Uterus (tissue), 4 donors: ENCODE measurements at places on chromosomes 5 and 9. TPM values are rescaled to one million over a fixed set of nuclear protein-coding genes. Genes with fewer than 3 reads are reported as not detected.

The XRCC4 gene
- 1.3 TPM for total RNA-seq

GRCh38 chr9:69412741-69413150, 87.7 kb downstream of the ENTREP1 start:
- H3K4me1 ChIP-seq = no peaks in the 10 kb centered on the region
- H3K27ac ChIP-seq = no peak overlapping the region
- H3K36me3 ChIP-seq = no peaks in the 10 kb centered on the region
- H3K4me3 ChIP-seq = no peak overlapping the region
- DNase-seq = peak; percentile 52

DNA sequence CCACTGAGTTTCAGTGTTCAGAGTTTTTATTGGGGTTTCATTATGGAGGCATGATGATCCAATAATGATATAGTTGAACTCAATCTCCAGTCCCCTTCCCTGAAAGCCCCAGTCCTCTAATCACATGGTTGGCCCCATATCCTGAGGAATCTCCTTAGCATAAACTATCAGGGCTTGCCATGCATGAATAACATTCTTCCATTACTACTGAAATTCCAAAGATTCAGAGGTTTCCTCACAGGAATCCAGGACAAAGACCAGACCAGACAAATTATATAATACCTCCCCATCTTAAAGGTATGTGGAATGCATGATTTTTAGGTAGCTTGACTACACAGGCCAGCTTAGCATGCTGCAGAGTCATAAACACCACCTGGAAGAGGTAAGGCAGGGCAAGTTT, 15.5 kb upstream of the LRRTM2 start:
- DNase-seq = no peak
- no peaks in the 10 kb centered on the region for H3K36me3 ChIP-seq
- H3K27ac ChIP-seq = no peak overlapping the region
- H3K4me3 ChIP-seq = no peak overlapping the region

The HTR4 gene
- total RNA-seq = 0.40 TPM

- DNase-seq = no peak
- H3K4me1 ChIP-seq = no peaks in the 10 kb centered on the region
- H3K36me3 ChIP-seq = no peaks in the 10 kb centered on the region
- no peak overlapping the region for H3K27ac ChIP-seq
Measured at GRCh38 chr5:120382833-120383232, 81.3 kb upstream of the PRR16 start.

- no peak overlapping the region for H3K4me3 ChIP-seq
- no peaks in the 10 kb centered on the region for H3K36me3 ChIP-seq
- H3K27me3 ChIP-seq = no peaks in the 10 kb centered on the region
- H3K27ac ChIP-seq = peak overlapping the region; percentile 84
- peak; percentile 88 for DNase-seq
Measured at GRCh38 chr9:16138561-16139491, 586.0 kb downstream of the CCDC171 start.

DNA sequence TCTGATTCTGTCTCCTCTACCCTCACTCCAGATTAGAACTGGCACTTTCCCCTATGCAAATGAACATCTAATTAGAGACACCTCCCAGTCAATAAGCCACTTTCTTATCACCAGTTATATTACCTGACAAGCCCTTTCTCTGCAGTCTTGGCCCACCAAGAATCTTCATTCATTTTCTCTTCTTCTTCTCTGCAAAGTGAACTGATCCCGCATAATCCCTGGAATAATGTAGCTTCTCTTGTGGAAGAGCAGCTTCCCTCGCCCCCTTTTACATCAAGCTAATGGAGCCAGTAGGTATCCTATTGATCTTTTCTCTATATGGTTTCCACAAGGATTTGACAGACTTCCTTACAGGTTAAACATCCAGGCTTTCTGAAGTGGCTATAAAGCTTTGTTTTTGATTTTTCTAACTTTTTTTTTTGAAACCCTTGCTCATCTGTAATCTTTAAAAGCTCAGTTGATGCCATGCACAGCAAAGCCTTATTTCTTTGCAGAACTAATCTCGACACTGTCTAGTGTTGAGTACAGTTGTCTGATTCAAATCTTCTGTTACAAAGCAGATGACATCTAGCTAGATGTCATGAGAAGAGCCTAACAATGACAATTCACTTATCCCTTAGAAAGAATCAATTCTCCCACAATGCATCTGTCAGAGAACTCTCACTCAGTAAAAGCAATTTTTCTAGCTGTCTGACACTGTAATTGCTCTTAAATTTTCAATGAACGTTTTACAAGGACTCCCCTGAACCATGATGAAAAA, 281.4 kb downstream of the ISL1 start:
- no peaks in the 10 kb centered on the region for H3K4me1 ChIP-seq
- no peaks in the 10 kb centered on the region for H3K36me3 ChIP-seq
- no peak for DNase-seq
- no peaks in the 10 kb centered on the region for H3K27me3 ChIP-seq

The NR4A3 gene
- 2.9 TPM for total RNA-seq

- DNase-seq = no peak
- no peak overlapping the region for H3K27ac ChIP-seq
- no peaks in the 10 kb centered on the region for H3K4me1 ChIP-seq
- no peaks in the 10 kb centered on the region for H3K36me3 ChIP-seq
- no peak overlapping the region for H3K4me3 ChIP-seq
- H3K27me3 ChIP-seq = no peaks in the 10 kb centered on the region
Measured at GRCh38 chr5:96036301-96036700, 74.7 kb upstream of the ELL2 start.

DNA sequence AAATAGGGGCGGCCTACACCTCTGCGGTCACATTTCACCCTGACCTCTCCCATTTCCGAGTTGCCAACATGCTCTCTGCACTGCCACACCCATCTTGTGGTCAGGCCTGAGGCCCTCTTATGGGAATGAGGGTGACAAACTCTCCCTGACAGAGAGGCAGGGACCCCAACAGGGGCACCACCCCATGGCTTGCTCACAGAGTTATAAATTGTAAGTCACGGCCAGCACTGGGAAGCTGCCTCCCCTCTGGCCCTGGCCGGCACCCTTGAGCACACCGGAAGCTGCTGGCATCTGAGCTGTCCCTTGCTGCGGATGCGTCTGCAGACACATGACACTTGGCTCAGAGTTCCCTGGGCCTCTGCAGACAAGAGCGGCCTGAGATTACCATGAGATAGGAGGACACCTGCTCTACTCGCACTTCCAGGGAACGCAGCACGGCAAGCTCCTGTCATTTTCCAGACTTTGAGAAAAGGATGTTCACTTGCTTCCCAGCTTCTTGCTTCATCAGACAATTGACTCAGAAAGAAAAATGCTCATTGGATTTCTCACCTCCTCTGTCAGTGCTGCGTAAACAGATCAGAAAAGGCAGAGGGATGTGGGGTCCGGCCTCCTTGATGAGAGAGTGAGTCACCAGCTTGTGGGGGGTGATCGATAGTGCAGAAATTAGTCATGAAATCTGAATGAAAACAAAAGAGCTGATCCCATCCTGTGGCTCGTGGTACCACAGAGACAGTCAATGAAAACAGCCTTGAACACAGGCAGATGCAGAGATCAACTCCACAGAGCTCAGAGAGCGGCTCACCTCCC, 269.8 kb downstream of the SYK start:
- peaks cover 10% of the 10 kb centered on the region for H3K4me1 ChIP-seq
- DNase-seq = no peak
- H3K4me3 ChIP-seq = no peak overlapping the region
- H3K27ac ChIP-seq = peak overlapping the region; percentile 88
- H3K27me3 ChIP-seq = no peaks in the 10 kb centered on the region
- no peaks in the 10 kb centered on the region for H3K36me3 ChIP-seq

The SLC36A2 gene
- total RNA-seq = not detected

The TXNDC8 gene
- total RNA-seq = not detected

The FAM221B gene
- not detected for total RNA-seq

GRCh38 chr5:55172937-55173686, at the start of gene CDC20B:
TSS of gene CDC20B (minus strand) at chr5:55173177. CDS start at chr5:55173000, 177 bp downstream.
- peak within 1 kb of the TSS; percentile 51 for H3K4me3 ChIP-seq
- DNase-seq = peak; percentile 68
- H3K36me3 ChIP-seq = no peaks in the 10 kb centered on the region
- peaks cover 8% of the 10 kb centered on the region for H3K4me1 ChIP-seq

The STC2 gene
- 1.5 TPM for total RNA-seq

GRCh38 chr9:134775081-134775951, 105.3 kb upstream of the FCN2 start:
- no peak for DNase-seq
- no peaks in the 10 kb centered on the region for H3K36me3 ChIP-seq
- H3K27me3 ChIP-seq = no peaks in the 10 kb centered on the region
- H3K4me1 ChIP-seq = no peaks in the 10 kb centered on the region

The ECSCR gene
- total RNA-seq = 59.4 TPM

DNA sequence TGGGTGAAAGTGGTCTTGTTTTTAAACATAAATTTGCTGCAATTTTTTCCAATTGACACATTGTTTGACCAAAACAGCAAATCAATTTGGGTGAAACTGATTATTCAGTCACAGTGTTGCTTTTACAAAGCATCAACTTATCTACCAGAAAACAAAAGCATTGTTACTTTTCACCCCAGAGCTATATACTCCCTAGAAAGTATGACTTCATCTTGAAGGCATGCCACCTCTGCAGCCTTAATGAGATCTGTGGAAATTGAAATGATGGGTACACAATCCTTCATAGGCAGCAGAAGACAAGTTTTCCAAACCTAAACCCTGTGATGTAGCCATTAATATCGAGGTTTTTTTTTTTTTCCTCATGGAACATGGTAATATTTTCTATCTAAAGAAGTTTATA, 615.9 kb downstream of the CHSY3 start:
- H3K4me1 ChIP-seq = no peaks in the 10 kb centered on the region
- H3K4me3 ChIP-seq = no peak overlapping the region
- H3K27me3 ChIP-seq = no peaks in the 10 kb centered on the region
- no peak overlapping the region for H3K27ac ChIP-seq

DNA sequence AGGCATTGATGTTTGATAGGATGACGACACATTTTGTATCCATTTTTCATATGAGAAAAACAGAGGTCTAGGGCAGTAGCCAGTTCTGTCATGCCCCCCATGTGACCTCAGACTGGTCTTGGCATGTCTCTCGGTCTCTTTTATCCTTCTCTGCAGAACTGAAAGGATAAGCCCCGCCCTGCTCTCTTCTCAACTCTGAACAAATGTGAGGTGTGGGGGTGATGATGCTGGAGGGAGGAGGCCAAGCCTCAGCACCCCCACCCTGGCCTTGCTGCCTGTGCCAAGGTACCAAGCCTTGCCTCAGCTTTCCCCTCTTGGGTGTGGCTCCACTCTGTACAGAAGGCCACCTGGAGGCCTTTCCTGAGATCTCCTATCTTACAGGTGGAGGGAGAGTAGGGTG, 19.5 kb upstream of the CRB2 start:
- H3K4me1 ChIP-seq = no peaks in the 10 kb centered on the region
- H3K4me3 ChIP-seq = no peak overlapping the region
- no peak overlapping the region for H3K27ac ChIP-seq

DNA sequence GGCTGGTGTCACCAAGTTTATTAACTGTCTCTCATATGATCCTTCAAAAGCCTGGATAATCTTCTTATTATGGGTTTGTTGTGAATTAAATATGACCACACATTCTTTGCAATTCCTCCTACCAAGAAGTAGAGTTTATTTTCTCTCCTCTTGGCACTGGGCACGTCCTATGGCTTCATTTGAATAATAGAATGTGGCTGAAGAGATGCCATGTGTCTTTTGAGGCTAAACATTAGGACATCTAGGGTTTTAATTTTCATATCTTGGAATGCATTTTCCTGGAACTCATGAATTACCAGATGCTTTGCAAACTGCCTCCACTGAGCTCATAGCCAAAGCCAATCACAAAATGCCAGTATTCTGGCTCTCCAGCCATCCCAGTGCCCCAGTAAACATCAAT, 19.9 kb upstream of the SCGB3A2 start:
- no peak for DNase-seq
- H3K4me1 ChIP-seq = no peaks in the 10 kb centered on the region
- no peak overlapping the region for H3K27ac ChIP-seq
- no peaks in the 10 kb centered on the region for H3K36me3 ChIP-seq
- H3K4me3 ChIP-seq = no peak overlapping the region
- H3K27me3 ChIP-seq = no peaks in the 10 kb centered on the region

The IFNA13 gene
- not detected for total RNA-seq

DNA sequence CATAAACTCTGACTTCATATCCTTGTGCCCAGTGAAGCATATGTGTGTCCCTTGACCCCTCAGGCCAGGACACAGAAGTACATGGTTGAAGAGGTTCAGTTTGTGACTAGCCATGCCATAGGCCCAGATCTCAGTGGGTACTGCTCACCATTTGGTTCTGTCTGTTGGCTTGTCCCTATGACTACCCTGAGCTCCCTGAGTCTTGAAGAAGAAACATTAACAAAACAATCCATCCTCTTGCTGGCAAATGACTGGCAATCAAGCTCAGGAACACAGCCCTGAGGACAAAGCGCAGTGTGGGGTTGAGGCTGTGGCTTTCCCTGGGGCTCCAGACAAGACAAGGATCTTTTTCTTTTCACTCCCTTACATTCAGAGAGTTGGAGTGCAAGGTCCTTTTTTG, 46.3 kb downstream of the TNFAIP8 start:
- no peaks in the 10 kb centered on the region for H3K36me3 ChIP-seq
- no peak overlapping the region for H3K4me3 ChIP-seq
- H3K27ac ChIP-seq = no peak overlapping the region
- H3K27me3 ChIP-seq = no peaks in the 10 kb centered on the region
- no peak for DNase-seq

The TNPO1 gene
- 78.2 TPM for total RNA-seq

DNA sequence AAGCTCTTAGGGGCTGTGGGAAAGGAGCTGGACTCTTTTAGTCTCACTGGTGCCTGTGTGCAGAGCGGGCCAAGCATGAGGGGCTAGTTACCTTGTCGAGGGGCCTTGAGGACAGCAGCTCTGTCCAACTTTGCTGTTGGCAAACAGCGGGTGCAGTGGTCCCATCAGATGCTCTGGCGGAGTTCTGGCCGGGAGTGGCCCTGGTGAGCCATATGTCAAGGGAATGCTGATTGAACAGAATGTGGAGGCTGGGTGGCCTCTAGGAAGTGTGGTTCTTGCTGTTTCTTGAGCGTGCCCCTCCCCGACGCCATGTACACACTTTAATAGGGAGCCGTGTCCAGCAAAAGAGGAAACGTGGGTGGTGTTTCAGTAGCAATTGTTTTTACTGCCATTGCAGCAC, 3.6 kb upstream of the ADAMTS2 start:
- no peak overlapping the region for H3K27ac ChIP-seq
- H3K4me1 ChIP-seq = no peaks in the 10 kb centered on the region
- no peak overlapping the region for H3K4me3 ChIP-seq
- no peak for DNase-seq
